ENCODE measurements at places on chromosomes 2 and 18. TPM values are rescaled to one million over a fixed set of nuclear protein-coding genes. Genes with fewer than 3 reads are reported as not detected.

The REG3G gene
- total RNA-seq, result not detected

The SIGLEC15 gene
- total RNA-seq, result 0.12 TPM

The CFAP221 gene
- total RNA-seq, result 0.57 TPM

The IL18RAP gene
- not detected for total RNA-seq

The NOL4 gene
- total RNA-seq, result not detected

The POTEC gene
- total RNA-seq, result 0.98 TPM

The LYPD6B gene
- not detected for total RNA-seq

The CRYGD gene
- not detected for total RNA-seq

The FEZ2 gene
- total RNA-seq, result 190 TPM

The NEU2 gene
- total RNA-seq, result not detected

The CXCR2 gene
- total RNA-seq, result not detected

The BOK gene
- 0.60 TPM for total RNA-seq

The CDH19 gene
- not detected for total RNA-seq

Measured in A172 (cell line).